Activated CD4-positive, CD25-positive, alpha-beta regulatory T cell treated with anti-CD3 and anti-CD28 coated beads, Interleukin-2, amount 50 U/mL, for 72 hours (primary cell): ENCODE measurements at places on chromosomes 6 and 20.

DNA sequence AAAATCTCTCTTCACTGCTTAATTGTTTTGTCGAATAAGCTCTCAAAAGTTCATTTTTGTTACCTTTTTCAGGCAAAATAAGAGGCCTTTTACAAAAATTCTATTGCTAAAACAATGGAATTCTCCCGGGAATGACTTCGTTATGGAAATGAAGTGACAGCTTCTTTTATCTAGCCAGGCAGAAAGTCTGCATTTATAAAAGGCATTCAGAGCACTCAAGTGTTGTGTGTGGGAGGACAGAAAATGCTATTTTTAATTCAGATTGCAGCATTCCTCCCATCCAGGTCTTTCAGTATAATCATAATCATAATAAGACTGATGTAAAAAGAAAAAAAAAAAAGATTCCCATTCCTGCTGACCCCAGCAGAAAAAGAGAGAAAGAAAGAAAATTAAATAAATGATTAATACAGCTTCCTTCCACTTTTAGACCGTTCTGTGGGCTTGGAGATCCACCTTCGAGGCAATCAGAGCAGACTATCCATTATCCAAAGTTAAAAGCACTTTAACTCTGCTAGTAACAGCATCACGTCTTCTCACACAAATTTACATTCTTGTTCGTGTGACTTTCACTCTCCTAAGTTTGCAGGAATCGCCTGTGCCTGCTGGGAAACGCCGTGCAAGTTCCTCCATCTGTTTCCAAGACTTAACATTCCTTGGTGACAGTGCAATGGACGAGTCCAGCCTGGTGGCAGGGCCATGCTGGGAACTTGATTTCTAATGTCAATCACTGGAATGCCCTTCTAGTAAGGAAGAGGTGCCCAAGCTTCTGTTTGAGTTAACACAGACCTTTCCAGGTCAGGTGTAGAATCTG lies 258.8 kb downstream of the GMPR start:
- no peak for DNase-seq

GRCh38 chr6:30670760-30671527 lies 1.9 kb downstream of the DHX16 start:
- DNase-seq = no peak

DNA sequence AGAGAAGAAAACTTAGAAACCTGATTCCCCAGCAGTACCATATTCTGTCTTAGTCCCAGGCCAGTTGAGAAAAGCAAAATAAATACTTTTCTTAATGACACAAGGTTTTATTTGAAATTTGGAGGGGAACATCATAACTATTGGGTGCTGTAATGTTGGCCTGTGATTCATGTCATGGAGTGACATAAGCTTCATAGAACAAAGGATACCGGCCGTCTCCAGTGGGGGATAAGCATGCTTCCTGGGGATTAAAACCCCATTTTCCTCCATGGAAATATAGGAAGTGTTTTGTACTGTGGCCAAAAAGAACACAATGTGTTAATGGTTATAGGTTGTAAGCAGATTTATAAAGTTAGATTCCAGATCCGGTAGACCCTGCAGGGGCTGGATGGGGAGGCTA lies 18.0 kb downstream of the MTHFD1L start:
- DNase-seq = no peak

DNA sequence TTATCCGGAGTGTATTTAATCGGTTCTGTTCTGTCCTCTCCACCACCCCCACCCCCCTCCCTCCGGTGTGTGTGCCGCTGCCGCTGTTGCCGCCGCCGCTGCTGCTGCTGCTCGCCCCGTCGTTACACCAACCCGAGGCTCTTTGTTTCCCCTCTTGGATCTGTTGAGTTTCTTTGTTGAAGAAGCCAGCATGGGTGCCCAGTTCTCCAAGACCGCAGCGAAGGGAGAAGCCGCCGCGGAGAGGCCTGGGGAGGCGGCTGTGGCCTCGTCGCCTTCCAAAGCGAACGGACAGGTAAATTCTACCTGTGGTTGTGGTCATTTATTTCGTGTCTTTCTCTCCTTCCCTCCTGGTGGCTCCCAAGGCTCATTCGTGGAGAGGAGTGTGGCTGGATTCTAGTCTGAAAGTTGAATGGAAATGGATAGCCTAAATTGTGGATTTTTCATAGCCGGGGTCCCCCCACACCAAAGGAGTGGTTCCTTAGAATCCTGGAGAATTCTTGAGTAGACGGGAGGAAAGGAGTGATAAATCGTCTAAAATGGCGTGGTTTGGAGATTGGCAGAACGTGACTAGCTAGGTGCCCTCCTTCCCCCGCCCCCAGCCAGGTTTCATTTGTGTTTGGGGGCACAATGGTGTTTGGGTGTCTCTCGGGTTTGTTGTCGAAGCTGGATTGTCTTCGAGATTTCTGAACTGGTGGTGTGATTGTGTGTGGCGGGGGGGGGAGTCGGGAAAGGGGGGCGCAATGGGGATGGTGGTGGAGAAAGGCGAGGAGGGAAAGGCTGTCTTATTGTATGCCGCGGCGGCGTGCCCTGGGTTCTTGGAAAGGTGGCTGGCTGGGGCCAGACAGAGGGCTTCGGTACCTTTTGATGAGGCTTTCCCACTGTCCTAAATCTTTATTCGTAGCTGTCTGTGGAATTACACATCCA lies 673 bp downstream of the MARCKS start:
- DNase-seq = no peak

- no peak for DNase-seq
Observed at GRCh38 chr6:131678442-131678841, 22.8 kb downstream of the OR2A4 start.

DNA sequence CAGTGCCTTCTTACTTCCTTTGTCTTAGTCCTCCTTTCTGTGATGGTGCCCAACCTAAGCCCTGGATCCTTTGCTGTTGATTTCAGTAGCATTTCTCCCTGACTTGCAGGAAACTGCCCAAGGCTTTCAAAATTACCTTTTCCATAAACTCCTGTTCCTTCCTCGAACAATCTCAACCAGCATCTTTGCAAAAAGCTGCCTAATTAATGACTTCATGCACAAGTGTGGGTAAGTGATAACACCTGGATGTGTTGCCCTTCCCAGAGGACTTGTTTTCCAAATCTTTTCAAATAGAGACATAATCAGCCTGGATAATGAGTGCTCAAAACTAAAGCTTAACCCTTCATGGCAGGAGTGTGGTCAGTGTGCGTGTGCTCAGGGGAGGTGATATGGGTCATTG lies 118.0 kb downstream of the PCSK2 start:
- no peak for DNase-seq

GRCh38 chr20:50602432-50603088 lies 88.8 kb downstream of the RIPOR3 start:
- DNase-seq = no peak

GRCh38 chr20:58512808-58513552 lies 2.2 kb downstream of the APCDD1L start:
- no peak for DNase-seq

GRCh38 chr6:40000964-40001515 lies 66.8 kb upstream of the MOCS1 start:
- no peak for DNase-seq

- no peak for DNase-seq
Observed at GRCh38 chr6:119226089-119226488, 123.5 kb downstream of the MAN1A1 start.

GRCh38 chr6:33817489-33817888 lies 13.7 kb upstream of the MLN start:
- DNase-seq = no peak

DNA sequence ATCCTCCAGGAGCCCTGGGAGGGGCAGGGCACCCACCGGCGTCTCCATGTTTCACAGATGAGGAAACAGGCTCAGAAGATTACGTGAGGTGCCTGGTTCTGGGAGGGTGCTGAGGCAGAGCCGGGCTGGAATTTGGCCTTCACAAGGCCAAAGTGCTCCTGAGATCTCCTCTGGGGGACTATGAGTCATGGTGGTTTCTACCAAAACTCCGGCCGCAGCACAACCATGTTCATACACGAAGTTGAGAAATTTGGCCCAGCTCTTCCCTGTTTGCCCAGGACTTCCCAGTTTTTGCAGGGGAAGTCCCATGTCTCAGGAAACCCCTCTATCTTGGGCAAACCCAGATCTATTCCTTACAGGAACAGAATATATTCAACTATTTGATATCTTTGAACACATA lies 172.9 kb upstream of the CDYL start:
- no peak for DNase-seq

DNA sequence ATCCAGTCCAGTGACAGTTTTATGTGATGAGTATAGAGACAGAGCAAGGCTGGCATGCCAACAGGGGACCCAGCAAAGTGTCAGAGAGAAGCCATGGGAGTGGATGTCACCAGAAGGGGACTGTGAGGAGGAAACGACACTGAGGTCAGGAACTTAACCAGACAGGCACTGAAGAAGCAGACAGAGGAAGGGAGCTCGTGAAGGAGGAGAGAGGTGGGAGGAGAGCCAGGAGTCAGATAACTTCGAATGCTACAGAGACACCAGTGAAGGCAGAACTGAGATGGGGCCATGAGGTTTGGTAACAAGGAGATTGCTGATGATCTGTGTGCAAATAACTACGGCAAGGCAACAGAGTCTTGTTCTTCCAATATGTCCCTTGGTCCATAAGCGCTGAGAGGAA lies 211.1 kb upstream of the FOXA2 start:
- DNase-seq = no peak

DNA sequence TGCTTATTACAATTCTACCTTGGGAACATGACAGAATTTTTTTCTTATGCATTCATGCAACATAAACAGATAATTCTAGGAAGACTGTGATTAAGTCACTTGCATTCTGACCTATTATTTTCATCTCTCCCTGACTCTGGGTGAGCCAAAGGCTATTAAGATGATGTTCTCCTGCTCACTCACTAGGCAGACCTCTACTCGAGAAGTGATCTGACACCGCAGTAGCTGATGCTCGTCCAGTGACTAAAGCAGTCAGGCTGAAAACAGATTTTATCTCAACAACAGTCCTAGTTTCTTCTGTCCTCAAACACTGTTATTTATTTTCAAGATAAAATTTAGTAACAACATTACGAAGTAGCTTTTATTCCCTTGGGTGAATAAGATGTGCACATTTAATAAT lies 17.3 kb downstream of the NAA20 start:
- DNase-seq = no peak

GRCh38 chr6:19788686-19789085 lies 48.5 kb upstream of the ID4 start:
- no peak for DNase-seq

GRCh38 chr20:59939879-59940128 lies 301 bp downstream of the PPP1R3D start:
- no peak for DNase-seq

- DNase-seq = no peak
Observed at GRCh38 chr20:16115911-16116552, 457.2 kb downstream of the KIF16B start.

- no peak for DNase-seq
Observed at GRCh38 chr6:5457983-5458683, 196.8 kb downstream of the FARS2 start.

DNA sequence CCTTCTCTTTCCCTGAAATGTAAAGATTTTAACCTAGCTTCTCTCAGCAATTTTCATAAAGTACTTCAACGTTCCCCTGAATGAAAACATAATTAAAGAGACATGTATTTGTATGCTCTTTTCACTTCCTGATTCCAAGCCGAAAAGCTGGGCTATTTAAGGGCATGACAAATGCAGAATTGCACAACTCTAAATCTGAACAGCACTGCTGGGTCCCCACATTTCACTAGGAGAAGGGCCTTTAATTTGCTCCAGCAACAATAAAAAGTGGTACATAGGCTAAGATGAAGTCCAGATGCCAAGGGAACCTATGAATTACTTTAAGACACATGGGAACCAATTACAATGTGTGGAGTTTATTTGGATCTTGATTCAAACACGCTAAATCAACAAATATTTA lies 42.0 kb downstream of the IRAK1BP1 start:
- DNase-seq = no peak

GRCh38 chr6:167668019-167668753 lies 158.5 kb upstream of the AFDN start:
- DNase-seq = no peak

DNA sequence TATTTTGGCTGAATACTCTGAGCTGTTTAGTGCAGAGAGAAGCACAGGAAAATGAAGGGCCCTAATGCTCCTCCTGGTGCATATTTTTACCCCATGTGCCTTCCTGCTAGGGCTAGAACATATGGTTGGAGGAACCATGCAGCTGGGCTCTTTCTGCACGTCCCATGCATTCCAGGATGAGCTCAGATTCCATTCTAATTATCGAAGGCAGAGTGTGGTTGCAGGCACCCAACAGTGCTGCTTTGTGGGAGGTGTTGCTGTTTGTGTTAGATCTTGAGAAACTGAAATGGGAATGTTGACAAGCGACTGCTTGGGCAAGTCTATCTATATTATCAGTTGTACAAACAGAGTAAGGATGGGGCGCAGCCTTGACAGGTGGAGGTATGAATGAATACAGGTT lies 419.5 kb downstream of the DHX35 start:
- no peak for DNase-seq

DNA sequence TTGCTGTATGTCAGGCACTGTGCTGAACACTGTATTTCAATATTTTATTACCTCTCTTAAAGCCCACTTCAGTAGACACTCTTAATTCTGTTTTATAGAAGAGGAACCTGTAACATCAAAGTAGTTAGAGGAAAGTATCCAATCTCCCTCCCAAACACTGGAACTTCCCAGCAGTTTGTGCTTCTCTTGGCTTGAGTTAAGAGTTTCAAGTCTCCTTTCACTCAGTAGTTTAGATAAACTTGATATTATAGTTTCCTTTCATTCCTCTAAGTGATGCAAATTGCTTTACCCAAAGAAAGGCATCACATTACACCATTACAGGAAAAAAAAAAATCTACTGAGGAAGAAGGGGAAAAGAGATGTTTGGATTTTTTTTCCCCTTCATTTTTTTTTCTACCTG lies 164.3 kb downstream of the TSHZ2 start:
- no peak for DNase-seq

DNA sequence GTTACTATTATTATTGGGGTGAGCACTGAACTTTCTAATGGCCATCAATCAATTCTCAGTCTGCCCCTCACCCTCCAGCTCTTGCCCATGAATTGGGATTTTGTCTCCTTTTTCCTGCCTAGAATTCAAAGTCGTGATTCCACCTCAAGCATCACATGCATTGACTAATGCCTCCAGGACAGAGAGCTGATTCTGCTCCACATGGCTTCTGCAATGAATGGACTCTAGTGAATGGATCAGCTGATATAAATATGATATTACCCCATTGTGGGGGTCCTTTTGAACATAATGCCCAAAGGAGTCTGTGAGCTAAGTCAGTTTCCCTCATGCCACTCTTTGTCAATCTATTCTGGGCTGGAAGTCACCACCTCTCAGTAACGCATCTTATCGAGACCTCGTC lies 126.4 kb downstream of the OPN5 start:
- DNase-seq = no peak

GRCh38 chr6:119090256-119090655 lies 11.8 kb upstream of the FAM184A start:
- no peak for DNase-seq

GRCh38 chr20:47810721-47811347 lies 25.6 kb upstream of the SULF2 start:
- DNase-seq = no peak
